ENCODE measurements at places on chromosomes 5 and 9. TPM values are rescaled to one million over a fixed set of nuclear protein-coding genes. Genes with fewer than 3 reads are reported as not detected.

DNA sequence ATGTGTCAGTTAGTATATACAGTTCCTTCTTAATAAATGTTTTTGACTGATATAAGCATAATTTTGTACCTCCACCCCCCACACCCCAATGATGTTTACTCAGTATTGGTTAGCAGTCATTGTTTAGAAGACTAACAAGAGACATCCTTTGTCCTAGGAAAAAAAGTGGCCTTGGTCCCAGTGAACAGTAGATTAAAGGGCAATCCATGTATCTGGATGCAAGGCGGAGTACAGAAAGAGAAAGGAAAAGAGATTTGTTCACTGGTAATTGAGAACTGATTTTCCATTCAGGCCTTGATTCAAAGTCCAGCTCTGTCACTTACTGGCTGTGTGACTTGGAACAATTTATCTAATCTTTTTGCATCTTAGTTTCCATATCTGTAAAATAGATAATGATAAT is 4.6 kb downstream of the RALGPS1 start:
- H3K27ac ChIP-seq = no peak overlapping the region
- peaks cover 7% of the 10 kb centered on the region for H3K4me1 ChIP-seq
- DNase-seq = peak; percentile 59
- H3K36me3 ChIP-seq = no peaks in the 10 kb centered on the region
- no peak overlapping the region for H3K4me3 ChIP-seq
- H3K27me3 ChIP-seq = peaks cover 3% of the 10 kb centered on the region

DNA sequence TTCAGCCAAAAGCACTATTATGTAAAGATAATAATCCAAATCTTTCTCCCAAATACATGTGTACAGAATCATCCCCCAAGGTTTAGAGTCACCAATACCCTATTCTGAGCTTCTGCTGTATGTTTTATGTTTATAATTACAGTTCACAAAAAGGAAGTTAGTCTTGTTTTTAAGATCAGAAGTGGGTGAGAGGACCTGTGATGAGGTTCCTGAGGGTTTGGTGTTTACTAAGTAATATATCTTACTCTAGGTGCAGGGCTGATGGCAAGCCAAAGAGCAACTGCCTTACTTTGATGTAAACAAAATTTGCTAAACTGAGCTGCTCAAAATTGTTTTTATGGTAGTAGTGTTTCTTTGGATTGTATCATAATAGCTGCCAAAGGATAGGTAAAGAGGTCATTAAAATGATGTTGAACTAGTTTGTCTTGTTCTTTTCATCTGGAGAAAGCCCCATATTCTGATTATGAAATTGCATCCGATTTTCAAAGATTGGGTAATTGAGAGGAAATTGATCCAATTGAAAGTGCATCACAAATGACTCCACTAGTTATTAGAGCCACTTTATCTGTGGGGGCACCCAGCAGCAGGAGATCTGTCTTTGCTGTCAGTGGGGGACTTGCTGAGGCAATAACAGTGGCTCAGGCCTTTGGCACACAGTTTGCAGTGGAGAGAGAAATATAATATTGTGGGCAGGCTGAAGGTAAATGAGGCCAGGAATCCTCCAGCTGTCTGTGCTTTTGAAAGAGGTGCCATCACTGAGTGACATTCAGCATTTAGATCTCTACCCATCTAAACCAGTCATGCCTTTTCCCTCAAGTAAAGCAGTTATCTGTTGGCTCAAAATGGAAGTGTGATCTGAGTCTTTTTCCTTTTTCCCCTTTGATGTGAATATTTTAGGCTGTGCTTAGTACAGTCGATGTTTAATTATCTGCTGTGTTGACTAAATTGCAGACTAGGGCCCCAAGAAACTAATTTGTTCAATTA is 14.1 kb downstream of the TRIM32 start:
- no peaks in the 10 kb centered on the region for H3K27me3 ChIP-seq
- H3K36me3 ChIP-seq = peaks cover 29% of the 10 kb centered on the region
- H3K27ac ChIP-seq = no peak overlapping the region
- no peak for DNase-seq
- H3K4me1 ChIP-seq = no peaks in the 10 kb centered on the region

GRCh38 chr5:133902511-133903118 is 65.8 kb downstream of the C5orf15 start:
- H3K4me3 ChIP-seq = no peak overlapping the region
- no peak overlapping the region for H3K27ac ChIP-seq
- H3K27me3 ChIP-seq = no peaks in the 10 kb centered on the region

CCL28 gene
- 0.22 TPM for total RNA-seq

DNA sequence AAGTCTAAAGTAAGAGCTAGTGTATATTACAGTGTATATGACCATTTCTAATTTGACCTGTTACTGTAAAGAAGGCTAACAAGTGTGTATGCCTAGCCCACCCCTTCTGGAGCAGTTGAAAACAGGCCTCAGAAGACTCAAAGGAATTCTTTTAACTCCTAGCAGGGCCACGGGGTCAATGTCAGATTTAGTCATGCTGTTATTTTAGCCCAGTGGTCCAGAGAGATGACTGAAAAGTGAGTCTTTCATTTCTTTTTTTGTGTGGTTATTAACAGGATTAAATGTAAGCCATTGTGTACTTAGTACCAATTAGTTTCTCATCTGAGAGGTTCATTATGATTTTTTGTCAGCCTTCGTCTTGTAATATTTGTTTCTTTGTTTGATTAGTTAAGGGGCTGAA is 24.4 kb downstream of the ZCCHC7 start:
- no peaks in the 10 kb centered on the region for H3K4me1 ChIP-seq
- DNase-seq = no peak
- H3K4me3 ChIP-seq = no peak overlapping the region
- no peaks in the 10 kb centered on the region for H3K27me3 ChIP-seq
- no peak overlapping the region for H3K27ac ChIP-seq
- no peaks in the 10 kb centered on the region for H3K36me3 ChIP-seq

ALAD gene
- total RNA-seq = 11.3 TPM

ASTN2 gene
- 3.5 TPM for total RNA-seq

CAMK2A gene
- 48.8 TPM for total RNA-seq

GRCh38 chr9:112081918-112082729 is 93.0 kb downstream of the SUSD1 start:
- H3K4me3 ChIP-seq = no peak overlapping the region
- no peaks in the 10 kb centered on the region for H3K27me3 ChIP-seq
- H3K36me3 ChIP-seq = peaks cover 8% of the 10 kb centered on the region
- no peaks in the 10 kb centered on the region for H3K4me1 ChIP-seq

PRDM9 gene
- total RNA-seq = not detected

DNA sequence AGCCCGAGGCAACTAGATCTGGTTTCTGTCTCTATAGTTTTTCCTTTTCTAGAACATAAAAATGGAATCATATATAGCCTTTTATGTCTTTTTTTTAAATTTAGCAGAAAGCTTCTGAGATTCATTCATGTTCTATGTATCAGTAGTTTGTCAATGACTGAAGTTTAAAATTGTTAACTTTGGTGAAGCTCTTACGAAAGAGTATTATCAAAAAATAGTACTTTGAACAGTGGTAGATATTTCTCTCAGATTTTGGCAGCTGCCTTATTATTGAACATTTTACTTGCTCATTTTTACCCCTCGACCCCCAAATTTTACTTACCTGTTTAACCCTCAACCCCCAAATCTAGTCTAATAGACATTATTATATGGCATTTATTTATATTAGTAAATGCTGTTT is 10.2 kb downstream of the NIPBL start:
- no peak overlapping the region for H3K27ac ChIP-seq
- peaks cover 10% of the 10 kb centered on the region for H3K36me3 ChIP-seq
- H3K4me3 ChIP-seq = no peak overlapping the region

PDE4D gene
- total RNA-seq = 65.9 TPM

ARHGEF28 gene
- 4.7 TPM for total RNA-seq

DNA sequence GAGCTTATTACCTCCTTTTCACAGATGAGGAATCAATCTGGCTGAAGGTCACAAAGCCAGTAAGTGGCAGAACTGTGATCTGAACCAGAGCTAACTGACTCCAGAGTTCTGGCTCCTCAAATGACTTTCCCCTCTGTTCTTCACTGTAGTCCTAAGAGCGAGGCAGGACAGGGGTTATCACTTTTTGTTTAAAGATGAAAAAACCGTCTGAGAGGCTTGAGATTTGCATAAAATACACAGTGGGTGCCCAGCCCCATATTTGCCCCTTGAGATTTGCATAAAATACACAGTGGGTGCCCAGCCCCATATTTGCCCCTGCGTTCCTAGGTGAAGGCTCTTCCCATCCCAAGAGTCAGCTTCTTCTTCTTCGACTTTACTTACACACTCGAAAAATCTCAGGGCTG is 667 bp downstream of the FBXO10 start:
- peaks cover 32% of the 10 kb centered on the region for H3K4me1 ChIP-seq
- peak overlapping the region; percentile 85 for H3K27ac ChIP-seq
- peak; percentile 36 for DNase-seq
- H3K27me3 ChIP-seq = no peaks in the 10 kb centered on the region
- peak overlapping the region; percentile 75 for H3K4me3 ChIP-seq
- peaks cover 3% of the 10 kb centered on the region for H3K36me3 ChIP-seq

- no peak overlapping the region for H3K27ac ChIP-seq
- H3K36me3 ChIP-seq = no peaks in the 10 kb centered on the region
- peaks cover 4% of the 10 kb centered on the region for H3K4me1 ChIP-seq
- no peak overlapping the region for H3K4me3 ChIP-seq
- no peak for DNase-seq
Measured at GRCh38 chr5:125112196-125112595, 365.8 kb upstream of the ZNF608 start.

DNA sequence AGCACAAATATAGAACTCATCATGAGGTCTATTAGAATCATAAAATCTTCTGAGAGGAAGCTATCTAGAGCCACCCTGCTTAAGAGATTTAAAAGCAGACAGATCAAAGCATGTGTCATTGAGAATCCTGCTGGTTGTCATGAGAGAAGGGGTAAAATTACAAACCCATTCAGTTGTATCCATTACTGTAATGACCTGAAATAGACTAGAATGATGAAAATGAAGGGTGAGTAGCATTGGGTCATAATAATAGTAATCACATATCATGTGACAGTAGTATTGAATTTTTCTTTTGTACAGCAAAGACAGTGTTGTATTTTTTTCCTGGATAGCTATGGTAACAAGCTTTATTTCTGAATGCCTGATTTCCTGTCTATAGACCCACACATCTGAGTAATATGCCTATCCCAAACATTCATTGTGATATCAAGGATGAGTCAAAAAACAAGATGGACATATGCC is 149.0 kb downstream of the PDE4D start:
- no peaks in the 10 kb centered on the region for H3K4me1 ChIP-seq
- H3K27ac ChIP-seq = peak overlapping the region; percentile 62
- no peaks in the 10 kb centered on the region for H3K36me3 ChIP-seq
- H3K27me3 ChIP-seq = no peaks in the 10 kb centered on the region
- no peak for DNase-seq
- no peak overlapping the region for H3K4me3 ChIP-seq

DNA sequence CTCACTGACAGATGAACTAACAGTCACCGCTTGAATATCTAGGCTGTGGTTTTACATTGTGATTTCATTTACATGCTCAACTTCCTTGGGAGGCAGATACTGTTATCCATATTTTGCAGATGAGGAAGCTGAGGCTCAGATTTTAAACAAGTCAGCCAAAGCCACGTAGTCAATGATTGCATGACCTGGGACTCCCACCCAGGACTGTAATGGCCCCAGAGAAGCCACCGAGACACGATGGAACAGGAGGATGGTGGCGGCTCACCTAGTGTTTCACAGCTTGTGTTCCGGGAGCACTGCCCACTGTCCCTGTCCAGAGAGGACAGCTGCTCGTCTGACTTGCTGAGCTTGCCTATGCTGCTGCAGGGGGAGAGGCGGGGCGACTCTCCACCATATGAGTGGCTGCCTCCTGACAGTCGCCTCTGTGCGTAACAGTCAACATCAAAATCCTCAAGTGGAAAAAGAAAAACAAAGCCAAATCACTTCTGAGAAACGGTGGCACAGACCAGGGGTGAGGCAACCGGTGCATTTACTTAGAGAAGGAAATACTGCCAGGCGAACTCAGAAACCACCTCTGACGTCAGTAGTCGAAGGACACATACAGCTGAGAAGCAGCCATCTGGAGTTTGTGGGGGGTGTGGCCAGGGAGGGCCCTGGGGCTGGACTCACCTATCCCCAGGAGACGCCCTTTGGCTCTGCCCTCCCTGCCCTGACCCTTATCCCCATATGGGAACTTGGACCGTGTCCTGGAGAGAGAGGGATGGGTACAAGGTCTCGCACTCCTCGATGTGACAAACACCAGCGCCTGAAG is 82.5 kb downstream of the PRRT1B start:
- peaks cover 68% of the 10 kb centered on the region for H3K4me1 ChIP-seq
- no peaks in the 10 kb centered on the region for H3K27me3 ChIP-seq
- H3K27ac ChIP-seq = peak overlapping the region; percentile 56
- peaks cover 37% of the 10 kb centered on the region for H3K36me3 ChIP-seq
- H3K4me3 ChIP-seq = no peak overlapping the region
- peak; percentile 75 for DNase-seq

DNA sequence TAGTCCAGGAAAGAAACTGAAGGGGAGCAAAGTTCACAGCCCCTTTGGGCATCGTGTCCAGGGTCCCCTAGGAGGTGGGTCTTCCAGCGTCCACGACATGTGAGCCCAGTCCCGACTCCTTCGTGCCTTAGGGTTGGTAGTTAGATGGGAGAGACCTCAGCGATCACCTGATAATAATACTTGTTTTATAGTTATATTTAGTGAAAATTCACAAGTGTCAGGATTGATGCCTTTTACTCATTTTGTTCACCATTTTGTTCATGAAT is 20.1 kb downstream of the SPAAR start:
- no peak overlapping the region for H3K4me3 ChIP-seq
- no peak overlapping the region for H3K27ac ChIP-seq
- H3K36me3 ChIP-seq = no peaks in the 10 kb centered on the region
- no peaks in the 10 kb centered on the region for H3K4me1 ChIP-seq
- no peaks in the 10 kb centered on the region for H3K27me3 ChIP-seq

GRCh38 chr5:60685700-60686099 is 14.3 kb downstream of the DEPDC1B start:
- no peak overlapping the region for H3K4me3 ChIP-seq
- H3K36me3 ChIP-seq = peaks cover 10% of the 10 kb centered on the region
- DNase-seq = no peak
- H3K4me1 ChIP-seq = no peaks in the 10 kb centered on the region

GRCh38 chr9:132846109-132846917 is 31.8 kb downstream of the AK8 start:
- no peaks in the 10 kb centered on the region for H3K36me3 ChIP-seq
- no peak overlapping the region for H3K27ac ChIP-seq
- H3K4me1 ChIP-seq = no peaks in the 10 kb centered on the region
- H3K4me3 ChIP-seq = no peak overlapping the region
- H3K27me3 ChIP-seq = peaks cover 3% of the 10 kb centered on the region
- no peak for DNase-seq

Measured in muscle of leg (tissue), 16 donors.